RWPE2 (cell line): ENCODE measurements at places on chromosomes 2 and 18.

DNA sequence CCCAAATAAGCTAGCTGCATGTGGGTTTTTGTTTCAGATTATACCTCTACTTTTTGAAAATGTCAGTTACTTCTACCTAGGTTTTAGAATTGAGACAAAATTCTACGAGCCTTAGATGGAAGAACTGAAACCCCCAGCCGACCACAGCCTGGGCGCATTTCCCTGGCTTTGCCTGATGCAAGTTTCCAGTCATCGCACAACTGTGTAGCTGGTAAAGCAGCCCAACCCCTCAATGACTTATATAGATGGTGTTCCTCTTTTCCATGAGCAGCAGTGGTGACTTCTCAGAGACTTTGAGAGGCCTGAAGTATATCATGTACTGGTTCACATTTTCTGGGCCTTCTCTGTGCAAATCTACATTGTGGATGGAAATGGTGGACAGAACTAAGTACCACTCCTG, 515.4 kb upstream of the RAB6C start:
- no peak for DNase-seq

DNA sequence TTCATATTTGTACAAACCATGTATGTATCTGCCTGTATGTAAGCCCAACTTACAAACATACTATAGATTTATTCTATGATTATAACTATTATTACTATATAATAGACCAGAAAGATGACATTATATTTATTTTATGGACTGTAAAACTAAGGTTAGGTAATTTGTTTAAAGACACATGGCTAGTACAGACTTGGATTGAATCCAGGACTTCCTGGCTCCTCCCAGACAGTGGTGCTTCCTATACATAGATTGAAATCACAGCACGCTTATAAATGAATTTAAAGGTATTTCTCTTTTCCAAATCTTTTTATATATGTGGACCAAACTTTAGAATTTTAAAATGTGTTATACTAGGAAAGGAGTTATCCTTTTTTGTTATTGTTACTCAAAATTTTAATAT, 151.6 kb upstream of the MYO3B start:
- no peak for DNase-seq

DNA sequence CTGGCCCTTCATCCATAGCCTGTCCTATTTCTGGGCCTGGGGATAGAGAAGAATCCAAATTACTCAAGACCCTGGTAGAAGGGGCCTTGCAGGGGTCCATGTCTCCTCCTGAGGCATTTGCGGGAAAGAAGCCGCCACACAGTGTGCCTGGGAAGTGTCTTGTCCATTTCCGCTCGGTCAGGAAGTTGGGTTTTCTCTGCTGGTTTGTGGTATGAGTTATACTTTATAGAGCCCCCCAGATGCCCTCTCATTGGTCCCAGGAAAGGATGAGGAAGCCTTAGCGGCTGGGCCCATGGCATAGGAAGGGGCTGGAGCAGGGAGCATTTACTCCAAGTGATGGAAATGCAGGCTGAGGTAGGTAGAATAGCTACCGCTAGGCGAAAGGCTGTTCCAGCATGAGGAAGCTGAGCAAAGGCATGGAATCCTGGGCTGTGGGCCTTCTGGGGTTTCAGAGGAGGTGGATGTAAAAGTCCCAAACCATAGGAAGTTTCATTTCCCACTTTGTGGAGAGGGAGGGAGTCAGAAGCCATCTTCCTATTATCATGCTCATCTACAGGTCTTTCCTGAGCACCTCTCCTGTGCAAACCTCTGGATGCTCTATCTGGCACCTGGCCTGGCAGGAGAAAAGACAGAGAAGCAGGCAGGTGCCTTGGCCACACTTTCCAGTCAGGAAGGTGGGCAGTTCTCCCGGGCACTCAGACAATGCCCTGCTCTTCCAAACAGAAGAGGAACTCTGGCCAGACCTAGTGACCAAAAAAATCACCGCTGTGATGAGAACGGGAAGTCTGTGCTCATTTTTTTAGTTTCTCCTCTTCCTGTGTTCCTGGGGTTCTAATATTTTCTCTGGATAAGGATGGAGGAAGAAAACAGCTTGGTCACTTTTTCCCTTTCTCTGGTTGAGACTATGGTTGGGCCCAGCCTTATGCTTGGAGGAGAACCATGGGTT, 2.6 kb upstream of the CD207 start:
- DNase-seq: no peak

DNA sequence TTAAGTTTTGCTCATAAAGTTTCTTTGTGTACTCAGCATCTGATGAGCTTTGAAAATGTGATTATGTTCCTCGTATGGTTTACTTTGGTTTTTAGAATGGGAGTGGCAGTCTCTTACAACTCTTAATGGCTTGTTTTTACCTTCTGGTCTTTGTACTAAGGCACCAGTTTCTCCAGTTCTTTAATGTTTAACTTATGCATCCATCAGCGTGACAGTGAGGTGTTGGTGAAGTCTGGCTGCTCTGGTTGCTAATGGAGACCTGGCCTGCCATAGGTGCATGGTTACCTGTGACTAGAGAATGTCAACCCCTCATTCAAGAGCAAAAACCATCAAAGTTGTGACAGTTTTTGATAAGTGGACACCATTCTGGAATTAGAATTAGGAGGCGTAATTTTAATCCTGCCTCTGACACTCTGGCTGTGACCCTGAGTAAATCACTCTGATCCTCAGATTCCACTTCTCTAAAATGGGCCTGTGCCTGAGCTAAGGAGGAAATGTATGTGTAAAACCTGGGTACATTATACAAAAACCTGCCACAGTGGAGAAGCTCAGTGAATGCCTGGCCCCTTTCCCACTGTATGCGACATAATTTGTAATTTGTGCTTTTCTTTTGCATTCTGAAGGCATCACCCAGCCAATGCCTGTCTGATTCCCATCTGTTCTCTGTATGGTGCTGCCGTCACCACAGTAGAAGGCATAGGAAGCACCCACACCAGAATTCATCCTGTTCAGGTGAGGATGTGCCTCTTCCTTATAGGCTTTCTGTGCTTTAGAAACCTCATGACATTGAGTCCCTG, 11.2 kb downstream of the AOX1 start:
- no peak for DNase-seq

GRCh38 chr2:62688771-62689170, 16.7 kb upstream of the EHBP1 start:
- no peak for DNase-seq

DNA sequence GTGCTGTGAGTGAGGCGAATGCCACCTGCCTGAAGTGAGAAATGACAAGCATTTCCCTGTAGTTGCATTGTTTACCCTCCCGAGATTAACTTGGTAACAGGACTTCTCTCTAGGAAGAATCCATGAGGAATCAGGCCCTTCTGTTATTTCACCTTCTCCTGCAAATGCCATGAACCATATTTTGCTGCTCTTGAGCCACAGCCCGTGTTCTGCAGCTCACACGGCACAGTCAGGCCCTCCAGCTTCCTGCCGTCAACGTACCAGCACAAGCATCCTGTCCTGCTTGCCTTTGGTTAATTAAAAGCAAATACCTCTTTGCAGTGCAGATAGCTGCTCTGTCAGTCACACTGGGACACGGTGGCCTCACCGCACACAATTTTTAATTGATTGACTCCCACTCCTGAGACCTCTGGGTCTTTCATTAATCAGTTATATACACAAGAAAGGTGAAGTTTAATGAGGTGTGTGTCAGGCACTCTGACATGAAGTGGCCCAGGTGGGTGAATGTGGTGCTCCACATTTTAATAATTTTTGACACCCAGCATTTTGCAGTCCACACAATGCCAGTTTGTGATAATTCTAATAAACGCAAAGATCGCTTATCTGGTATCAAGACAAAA, 95.3 kb upstream of the ASB18 start:
- DNase-seq: no peak

- no peak for DNase-seq
Measured at GRCh38 chr2:69926849-69927515, 12.1 kb downstream of the MXD1 start.

DNA sequence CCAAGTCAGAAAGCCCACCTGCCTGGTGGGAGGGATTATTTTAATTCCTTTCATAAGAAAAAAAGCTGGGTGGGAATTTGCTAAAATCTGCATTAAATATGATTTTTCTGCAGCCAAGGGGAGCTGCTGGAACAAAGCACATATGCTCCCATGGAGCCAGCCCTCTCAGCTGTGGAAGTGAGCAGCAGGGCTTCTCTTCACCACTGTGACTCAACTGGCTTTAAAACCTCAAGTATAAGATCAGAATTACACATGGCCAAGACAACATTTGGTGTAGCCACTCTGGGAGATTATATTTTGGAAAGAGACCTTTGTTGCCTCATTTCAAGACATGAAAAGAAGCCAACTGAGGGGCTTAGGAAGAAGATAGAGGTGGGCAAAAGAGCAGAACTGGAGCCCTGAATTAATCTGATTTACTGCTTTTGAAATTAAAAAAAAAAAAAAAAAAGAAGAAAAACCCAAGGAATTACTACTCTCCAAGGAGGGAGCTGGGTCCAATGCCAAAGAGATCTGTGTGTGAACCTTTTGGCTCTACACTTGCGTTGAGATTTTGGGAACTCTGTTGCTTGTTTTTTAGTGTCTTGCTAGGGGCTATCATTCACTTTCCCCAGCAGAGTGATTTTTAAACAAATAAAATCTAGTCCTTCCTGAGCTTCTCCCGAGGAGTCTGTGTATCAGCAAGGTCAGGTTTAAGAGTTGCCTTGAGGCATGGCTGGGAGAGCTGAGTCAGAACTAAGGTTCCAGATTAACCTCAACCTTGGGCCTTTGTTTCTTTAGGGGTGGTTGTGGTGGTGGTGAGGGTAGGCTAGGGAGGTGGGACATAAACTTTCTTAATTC, 6.0 kb downstream of the LHCGR start:
- DNase-seq: no peak

DNA sequence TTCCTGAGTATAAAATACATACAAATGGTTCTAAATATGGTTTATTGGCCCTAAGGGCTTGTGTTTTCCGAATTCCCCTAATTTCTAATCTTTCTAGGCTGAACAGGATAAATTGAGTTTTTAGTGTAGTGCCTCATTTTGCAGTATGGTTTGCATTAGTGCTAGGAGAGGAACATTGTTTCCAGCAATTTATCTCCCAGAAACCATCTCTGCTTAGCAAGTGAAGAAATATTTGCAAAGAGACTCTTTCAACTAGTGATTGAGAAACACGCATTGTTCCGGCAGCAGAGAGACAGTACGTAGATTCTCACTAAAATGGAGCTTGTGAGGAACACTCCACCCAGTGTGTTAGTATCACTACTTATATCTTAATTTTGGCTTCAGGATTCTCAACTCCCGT, 177.8 kb upstream of the EPAS1 start:
- DNase-seq: no peak

GRCh38 chr2:48488545-48488944, 41.4 kb upstream of the STON1 start:
- DNase-seq: no peak

GRCh38 chr18:38301621-38302020, 736.0 kb upstream of the CELF4 start:
- DNase-seq: no peak

GRCh38 chr2:175097297-175097696, 70.7 kb downstream of the ATF2 start:
- no peak for DNase-seq

GRCh38 chr2:174925046-174925784, 80.0 kb downstream of the CHN1 start:
- DNase-seq: no peak

DNA sequence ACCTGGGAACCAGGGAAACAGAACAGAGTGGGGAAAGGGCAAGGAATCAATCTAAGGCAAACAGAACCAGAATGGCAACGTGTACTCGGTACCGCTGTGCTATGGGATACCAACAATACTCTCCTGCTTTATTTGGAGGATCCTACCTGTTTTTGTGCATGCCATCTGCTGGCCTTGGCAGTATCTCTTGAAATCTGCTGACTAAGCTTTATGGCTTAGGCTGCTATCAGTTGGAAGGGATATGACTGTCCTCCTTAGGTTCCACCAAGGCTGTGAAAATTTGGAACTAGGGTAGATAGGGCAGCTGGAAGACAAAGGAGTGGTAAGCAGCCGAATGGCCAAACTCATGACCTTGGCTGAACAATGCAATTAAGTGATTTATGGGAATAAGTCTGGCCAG, 71.3 kb upstream of the LYPD6 start:
- no peak for DNase-seq

- DNase-seq: no peak
Measured at GRCh38 chr2:60302377-60303126, 250.9 kb downstream of the BCL11A start.

GRCh38 chr2:131122496-131122895, 17.4 kb downstream of the PLEKHB2 start:
- no peak for DNase-seq

GRCh38 chr2:74083750-74084149, 64.0 kb downstream of the BOLA3 start:
- DNase-seq: no peak

GRCh38 chr18:37516361-37516853, 49.2 kb downstream of the CELF4 start:
- DNase-seq: no peak

- DNase-seq: no peak
Measured at GRCh38 chr18:75161256-75162028, 47.5 kb downstream of the PTGR3 start.

GRCh38 chr18:9792565-9793245, 84.6 kb downstream of the RAB31 start:
- no peak for DNase-seq

- no peak for DNase-seq
Measured at GRCh38 chr2:112160283-112161250, 22.4 kb downstream of the FBLN7 start.

GRCh38 chr18:67652288-67652687, 135.8 kb upstream of the DSEL start:
- no peak for DNase-seq

GRCh38 chr2:106334802-106335201, 133.4 kb downstream of the RGPD3 start:
- no peak for DNase-seq

GRCh38 chr2:172925600-172925999, 150.0 kb upstream of the MAP3K20 start:
- DNase-seq: no peak

- DNase-seq: no peak
Measured at GRCh38 chr2:132517386-132517785, 100.8 kb downstream of the GPR39 start.

- no peak for DNase-seq
Measured at GRCh38 chr2:139457873-139458272, 677.7 kb upstream of the NXPH2 start.

GRCh38 chr2:19732255-19732654, 169.5 kb downstream of the TTC32 start:
- no peak for DNase-seq

DNA sequence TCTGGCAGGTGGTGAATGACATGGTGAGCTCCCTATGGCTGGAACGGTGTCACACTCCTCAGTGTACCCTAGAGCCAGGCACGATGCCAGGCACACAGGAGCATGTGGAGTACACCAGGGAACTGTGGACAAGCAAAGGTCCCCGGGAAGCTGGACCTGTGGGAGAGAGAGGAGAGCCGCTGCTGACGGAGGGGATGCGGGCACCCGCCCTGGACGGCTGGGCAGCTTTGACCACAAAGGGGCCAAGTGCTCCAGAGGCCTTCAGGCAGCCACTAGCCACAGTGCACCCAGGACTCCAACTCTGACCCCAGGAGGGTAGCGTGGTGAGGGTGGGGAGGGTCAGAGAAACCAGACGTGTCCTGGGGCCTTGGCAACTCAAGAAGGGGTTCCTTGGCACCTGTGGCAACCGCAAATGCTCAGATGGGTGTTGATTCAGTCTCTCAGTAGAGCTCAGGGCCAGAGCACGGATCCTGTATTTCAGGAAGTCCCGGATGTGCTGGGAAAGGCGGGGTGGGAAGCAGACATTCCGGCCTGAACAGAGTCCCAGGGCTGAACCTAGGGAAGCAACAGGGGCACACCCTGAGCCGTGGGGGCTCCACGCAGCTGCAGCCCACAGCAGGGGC, 2.3 kb upstream of the MAB21L4 start:
- DNase-seq: no peak
